ENCODE measurements at places on chromosomes 1 and 21.

DNA sequence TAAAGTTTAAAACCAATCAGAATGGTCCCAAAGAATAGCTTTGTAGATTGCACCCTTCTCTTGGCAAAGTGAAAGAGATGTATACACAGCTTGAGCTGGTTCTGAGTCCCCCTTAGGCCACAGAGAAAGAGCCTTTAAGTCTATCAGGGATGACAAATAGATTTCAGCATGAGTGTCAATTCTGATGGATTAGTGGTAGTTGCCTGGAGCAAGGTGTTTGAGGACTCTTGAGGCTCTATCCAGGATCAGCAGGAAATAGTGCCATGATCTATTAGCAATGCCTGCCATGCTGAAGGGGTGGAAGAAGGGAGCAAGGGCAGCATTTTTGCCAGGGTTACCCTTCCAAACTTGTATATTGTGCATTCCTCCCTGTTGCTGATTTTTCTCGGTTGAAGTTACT, 116.6 kb downstream of the ATG4C start:
- no peak for DNase-seq

DNA sequence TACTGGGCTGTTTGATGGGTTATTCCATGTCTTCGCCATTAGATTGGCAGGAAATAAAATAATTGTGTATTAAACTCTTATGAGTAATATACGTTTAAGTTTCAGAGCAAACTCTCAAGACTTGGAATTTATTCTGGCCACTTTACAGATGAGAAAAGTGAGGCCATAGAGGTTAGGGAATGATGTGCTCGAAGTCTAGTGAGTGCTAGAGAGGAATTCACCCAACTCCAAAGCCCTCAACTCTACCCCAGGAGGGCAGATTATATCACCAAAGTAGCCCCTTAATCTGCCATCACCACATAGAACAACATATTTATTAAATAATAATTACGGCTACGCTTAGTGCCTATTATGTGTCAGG, 440 bp upstream of the MUL1 start:
- DNase-seq = no peak

DNA sequence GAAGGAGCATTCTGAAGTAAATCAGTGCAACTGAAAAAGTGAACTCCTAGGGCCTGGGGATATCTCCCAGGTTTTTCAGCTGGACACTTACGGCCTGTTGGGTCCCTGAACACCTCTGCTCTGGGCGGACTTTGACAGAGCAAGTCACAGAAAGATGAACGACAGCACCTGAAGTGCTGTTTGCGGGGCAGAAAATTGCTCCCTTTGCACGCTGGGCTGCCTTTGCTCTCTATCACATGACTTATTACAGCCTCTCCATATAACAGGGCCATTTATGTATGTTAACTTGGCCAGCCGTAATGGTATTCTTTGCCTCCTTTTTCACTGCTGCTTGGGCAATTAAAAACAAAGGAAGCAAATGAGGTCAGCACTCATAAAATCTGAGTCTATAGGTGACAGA, 332.9 kb downstream of the BARHL2 start:
- DNase-seq = no peak

DNA sequence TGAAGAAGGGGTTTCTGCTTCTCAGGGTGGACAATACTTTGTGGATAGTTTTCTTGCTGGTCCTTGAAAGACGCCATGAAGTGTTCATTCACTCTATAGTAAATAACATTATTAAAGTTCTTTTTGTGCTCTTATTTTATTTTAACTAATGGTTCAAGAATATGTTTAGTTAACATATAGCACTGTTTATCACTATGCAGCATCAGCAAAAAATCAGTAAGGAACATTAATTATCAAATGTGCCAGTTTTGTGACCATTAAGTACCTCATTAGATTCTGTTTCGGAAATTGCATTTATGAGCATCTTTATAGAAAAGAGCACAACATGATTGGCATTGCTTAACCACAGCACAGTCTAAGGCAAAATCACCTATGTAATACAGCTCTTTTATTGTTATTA, 385.6 kb downstream of the LMO4 start:
- no peak for DNase-seq

All from B cell (primary cell).